ENCODE measurements at places on chromosomes 4 and X. TPM values are rescaled to one million over a fixed set of nuclear protein-coding genes. Genes with fewer than 3 reads are reported as not detected.

CXCL3 gene
- total RNA-seq = 4.4 TPM

ASB12 gene
- total RNA-seq = not detected

OPHN1 gene
- 1.4 TPM for total RNA-seq

RPS6KA6 gene
- 3.1 TPM for total RNA-seq

IQSEC2 gene
- total RNA-seq = 38.2 TPM

Data from A549 treated with ZK216348 at 1 μM for 4 hours (cell line).